ENCODE measurements at places on chromosomes 3 and 15.

DNA sequence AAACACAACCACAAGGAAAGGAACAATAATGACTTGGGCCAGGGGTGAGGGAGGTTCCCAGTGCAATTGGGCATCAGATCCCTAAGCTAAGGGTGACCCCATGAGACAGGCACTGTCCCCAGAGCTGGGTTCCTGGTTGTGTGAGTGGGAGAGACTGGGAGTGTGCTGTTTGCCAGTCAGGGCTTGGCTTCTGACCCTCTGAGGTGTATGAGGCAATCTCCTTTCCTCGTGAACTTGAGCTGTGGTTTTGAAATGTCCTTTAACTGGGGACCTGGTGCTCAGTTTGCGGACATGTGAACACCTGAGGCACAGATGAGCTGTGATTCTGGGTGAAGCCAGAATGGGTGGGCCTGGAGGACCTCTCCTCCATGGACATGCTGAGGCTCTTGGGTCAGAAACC lies 58.5 kb upstream of the PLXNA1 start:
- no peak for DNase-seq

GRCh38 chr3:151195826-151196225 lies 7.2 kb downstream of the GPR171 start:
- no peak for DNase-seq

GRCh38 chr15:58247855-58248842 lies 110.0 kb downstream of the AQP9 start:
- no peak for DNase-seq

- DNase-seq = no peak
Measured at GRCh38 chr3:150449169-150449721, 41.1 kb downstream of the TSC22D2 start.

- no peak for DNase-seq
Measured at GRCh38 chr3:101791778-101792177, 12.8 kb downstream of the NXPE3 start.

DNA sequence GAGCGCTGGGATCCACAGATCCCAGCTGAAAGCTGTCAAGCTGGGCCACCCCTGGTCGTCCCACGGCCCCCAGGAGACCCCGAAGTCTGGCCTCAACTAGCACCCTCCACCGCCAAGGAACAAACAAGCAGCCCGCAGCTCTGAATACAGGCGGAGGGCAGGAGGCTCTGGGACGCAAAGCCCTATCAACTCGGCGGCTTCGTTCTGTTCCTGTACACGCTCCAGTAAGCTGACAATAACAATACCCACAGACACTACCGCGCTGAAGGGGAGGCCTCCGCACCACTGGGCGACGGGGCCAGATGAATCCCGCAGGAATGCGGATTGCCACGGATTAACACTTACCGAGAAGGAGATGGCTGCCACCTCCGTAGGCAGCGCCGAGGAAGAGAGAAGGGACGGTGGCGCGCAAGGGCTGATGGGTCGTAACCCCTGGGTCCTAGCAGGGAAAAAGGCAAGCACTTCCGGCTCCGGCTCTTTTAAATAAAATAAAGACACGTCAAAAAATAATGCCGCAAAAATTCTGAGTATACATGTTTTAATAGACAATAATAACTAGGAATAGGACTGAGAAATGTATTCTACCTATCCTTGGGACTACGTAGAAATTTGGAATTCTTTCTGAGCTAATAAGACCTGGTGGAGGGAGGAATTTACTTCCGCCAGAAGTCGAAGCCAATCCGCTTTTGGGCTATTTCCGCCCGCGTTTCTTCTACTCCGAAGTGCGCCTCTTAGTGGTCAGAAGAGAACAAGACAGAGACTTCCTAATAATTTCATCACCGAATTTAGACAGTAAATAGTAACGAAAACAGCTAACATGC lies at the start of gene RPL32:
RPL32 (minus strand) TSS at position 417 of the 821 bp plus-strand sequence. CDS start 1,328 bp downstream, outside the sequence.
- DNase-seq = peak; percentile 89

- DNase-seq = no peak
Measured at GRCh38 chr3:120775411-120775810, 32.9 kb downstream of the GTF2E1 start.

DNA sequence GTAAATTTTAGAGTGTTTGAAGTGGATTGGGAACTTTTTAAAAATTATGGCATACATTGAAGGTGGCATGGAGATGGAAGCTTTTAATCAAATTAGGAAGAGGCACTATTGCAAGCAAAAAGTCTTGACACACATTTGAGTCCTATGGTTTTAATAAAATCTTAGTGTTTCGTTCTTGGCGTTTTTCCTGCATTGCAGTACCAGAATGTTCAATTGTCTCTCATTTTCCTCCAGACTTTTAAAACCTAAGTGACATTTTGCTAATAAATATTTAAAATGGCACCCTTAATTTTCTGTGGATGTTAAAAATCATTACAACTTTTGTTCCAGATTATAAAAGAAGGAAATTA lies 2.2 kb downstream of the TGFBR2 start:
- DNase-seq = no peak

- no peak for DNase-seq
Measured at GRCh38 chr15:78307976-78308375, 8.6 kb upstream of the SKIC8 start.

DNA sequence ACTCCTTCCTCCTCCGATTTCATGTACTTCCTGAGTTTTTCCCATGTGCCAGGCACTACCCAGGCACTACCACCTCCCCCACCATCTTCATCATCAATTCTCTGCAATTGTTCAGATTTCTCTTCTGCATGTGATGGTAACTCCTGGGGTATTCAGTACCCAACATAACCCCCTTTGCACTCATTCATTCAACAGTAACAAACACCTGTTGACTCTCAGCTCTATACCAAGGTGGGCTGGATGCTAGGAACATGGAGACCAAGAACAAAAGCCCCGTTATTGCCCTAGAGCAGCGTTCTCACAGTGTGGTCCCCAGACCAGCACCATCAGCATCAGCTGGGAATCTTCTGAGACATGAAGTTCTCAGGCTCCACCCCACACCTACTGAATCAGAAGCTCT lies 113.0 kb upstream of the CHD2 start:
- DNase-seq = no peak

DNA sequence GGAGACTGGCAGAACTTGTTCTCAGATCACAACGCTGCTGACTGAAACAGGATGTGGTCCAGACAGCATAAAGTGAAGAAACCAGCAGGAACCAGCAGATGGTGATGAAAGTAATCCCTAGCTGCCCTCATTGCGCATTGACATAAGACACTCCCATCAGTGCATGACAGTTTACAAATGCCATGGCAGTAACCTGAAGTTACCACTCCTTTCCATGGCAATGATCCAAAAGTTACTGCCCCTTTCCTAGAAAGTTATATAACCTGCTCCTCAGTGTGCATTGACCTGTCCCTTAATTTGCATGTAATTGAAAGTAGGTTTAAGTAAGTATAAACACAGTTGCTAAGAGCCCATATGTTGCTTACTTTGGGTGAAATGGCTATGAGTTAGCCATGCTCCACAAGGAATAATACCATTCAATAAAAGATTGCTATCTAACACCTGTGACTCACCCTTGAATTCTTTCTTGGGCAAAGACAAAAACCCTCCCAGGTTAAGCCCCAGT lies 149.1 kb upstream of the CD96 start:
- DNase-seq = peak; percentile 61

DNA sequence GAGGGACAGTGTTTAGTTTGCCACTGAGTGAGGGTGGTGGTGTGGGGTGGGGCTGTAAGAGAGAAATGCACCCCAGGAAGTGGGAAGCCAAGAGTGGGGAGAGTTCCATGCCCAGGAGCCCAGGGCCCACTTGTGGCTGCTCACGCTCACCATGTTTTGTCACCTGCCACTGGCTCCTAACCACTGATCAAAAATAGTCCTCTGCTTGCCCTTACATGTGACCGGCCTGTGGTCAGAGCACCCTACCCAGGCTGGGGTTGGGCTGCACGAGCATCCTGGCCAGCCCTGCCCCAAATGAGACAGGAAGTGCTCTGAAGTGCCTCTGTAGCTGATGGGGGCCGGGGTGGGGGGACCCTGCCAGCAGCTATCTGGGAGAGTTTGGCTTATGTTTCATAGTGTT lies 216.3 kb downstream of the RPLP1 start:
- DNase-seq = peak; percentile 27

DNA sequence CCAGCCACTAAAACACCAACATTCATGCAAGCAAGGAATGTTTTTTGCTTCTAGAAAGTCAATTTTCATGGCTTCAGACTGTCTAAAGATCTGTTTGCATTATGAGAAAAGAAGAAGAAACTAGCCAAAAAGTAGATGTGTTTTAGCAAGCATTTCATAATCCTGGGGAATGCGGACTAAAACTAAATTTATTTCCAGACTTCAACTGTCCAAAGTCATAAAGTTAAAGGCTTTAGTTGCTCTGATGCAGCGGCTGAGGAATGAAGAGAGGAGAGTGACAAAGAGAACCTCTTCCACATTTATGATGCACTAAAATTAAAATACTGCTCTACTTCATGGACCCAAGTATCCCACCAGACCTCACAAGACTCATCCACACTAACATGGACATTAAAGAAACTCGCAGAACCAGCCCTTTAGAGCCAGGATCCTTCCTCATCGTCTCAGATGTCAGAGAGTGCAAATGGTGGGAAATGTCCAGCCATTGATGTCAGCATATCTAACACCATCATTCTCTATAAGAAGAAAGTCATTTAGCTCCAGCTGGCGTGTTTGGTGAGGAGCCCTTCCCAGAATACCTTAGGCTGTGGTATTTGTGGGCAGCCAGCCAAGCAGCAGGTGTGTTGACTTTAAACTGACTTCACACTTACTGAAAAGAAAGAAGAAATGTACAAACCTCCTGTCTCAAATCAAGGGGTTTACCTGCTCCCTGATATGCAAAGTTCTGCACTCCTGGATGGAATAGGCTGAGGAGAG lies 17.4 kb downstream of the FYCO1 start:
- peak; percentile 70 for DNase-seq

GRCh38 chr3:52792961-52793695 lies 1.5 kb upstream of the ITIH3 start:
- DNase-seq = no peak

DNA sequence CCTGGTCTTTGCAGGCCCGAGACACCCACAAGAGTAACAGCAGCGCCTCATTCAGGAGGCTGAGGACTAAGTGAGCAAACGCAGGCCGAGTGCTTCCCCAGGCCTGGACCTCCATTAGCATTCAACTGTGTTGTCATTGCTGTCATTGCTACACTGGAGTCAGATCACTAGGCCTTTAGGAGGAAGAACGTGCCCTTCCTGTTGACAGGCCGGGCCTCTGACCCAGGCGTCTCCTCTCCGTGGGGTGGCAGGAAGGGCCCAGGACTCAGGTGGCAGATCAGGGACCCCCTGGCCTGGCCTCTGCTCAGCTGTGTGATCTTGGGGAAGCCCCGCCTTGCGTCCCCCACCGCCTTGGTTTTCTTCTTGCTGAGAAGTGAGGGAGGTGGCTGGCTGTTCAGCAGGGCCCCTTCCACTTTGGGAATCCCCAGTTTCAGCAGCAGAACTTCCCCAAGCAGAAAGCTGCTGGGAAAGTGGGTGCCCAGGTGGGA lies 19.1 kb downstream of the ZDHHC19 start:
- peak; percentile 61 for DNase-seq

DNA sequence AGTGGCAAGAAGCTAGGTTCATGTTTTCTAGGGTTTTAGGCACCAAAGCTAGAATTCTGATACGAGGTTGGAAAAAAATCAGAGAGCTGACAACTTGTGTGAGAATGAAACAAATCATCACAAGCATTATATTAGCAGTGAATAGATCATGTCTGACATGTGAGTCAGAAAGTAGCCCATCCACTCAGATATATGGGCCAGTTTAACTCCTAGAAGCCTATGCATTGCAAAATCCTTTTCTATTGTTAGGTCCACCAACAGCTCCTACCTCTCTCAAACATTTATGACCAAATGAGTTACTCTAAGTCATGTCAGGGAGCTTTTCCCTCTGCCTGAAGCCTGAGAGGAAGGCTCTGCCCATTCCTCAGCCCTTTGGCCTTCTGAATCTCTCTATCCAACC lies 44.0 kb downstream of the KBTBD12 start:
- no peak for DNase-seq

- no peak for DNase-seq
Measured at GRCh38 chr3:25037049-25037547, 391.0 kb upstream of the RARB start.

DNA sequence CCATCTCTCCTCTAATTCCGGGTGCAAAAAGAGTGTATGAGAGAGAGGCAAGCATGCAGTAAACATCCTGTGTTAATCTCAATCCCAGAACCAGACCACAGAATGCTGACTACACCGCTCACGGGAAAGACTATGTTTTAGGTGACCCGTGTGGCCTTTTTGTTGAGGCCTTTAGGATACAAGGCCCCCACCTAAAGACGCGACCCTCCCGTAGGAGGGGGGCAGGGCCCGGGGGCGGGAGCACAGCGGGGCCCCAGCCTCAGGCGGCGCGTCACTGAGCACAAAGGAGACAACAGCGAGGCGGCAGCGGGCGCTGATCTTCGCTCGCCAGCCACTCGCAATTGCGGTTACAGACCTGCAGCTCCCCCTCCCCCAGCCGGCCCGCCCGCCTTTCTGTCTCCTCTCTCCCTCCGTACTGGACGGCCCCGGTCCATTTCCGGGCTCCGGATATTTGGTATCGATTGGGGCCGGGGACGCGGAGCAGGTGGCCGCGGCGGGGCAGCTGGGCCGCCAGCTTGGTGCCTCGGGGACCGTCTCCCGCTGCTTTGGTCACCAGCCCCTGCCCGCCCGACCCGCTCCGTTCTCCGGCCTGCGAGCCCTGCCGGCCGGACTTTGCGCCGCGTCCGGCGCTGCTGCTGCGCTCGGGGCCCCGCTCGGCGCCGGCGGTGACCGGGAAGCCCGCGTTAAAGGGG lies at the start of gene CCDC50:
CCDC50 (plus strand) TSS at position 433 of the 692 bp plus-strand sequence. CDS start 281 bp downstream, outside the sequence.
- DNase-seq = peak; percentile 34

DNA sequence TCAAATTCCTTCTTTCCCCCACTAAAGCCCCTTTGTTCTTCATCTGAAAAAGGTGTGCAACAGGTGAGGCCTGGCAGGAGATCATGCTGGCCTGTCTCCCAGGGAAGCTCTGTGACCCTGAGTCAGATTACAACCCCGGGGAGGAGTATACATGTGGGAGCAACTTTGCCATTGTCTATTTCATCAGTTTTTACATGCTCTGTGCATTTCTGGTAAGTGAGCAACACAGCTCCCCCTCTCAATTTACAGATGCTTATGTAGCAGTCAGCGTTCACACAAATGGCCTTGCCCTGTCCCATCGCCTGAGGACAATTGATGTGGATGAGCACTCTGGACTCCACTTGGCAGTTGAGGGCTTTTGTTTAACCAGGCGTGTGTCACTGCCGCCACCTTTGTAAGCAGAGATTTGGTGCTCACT lies 70.4 kb downstream of the CHDH start:
- no peak for DNase-seq

- no peak for DNase-seq
Measured at GRCh38 chr3:16033889-16034687, 140.4 kb upstream of the GALNT15 start.

Measured in CD4-positive, alpha-beta T cell treated with Interleukin-15 for 4 hours (primary cell).